ENCODE measurements at places on chromosomes 5 and 9. TPM values are rescaled to one million over a fixed set of nuclear protein-coding genes. Genes with fewer than 3 reads are reported as not detected.

The SH3TC2 gene
- not detected for total RNA-seq

The NEUROG1 gene
- not detected for total RNA-seq

The SHISAL2B gene
- not detected for total RNA-seq

The CCDC187 gene
- not detected for total RNA-seq

GRCh38 chr9:123003466-123003865, 30.0 kb upstream of the GPR21 start:
- no peak overlapping the region for H3K27ac ChIP-seq
- DNase-seq, result no peak
- H3K4me1 ChIP-seq, result no peaks in the 10 kb centered on the region
- peaks cover 6% of the 10 kb centered on the region for H3K36me3 ChIP-seq

GRCh38 chr9:109100543-109101201, 19.1 kb downstream of the TMEM245 start:
- H3K4me1 ChIP-seq, result peaks cover 76% of the 10 kb centered on the region
- peaks cover 10% of the 10 kb centered on the region for H3K36me3 ChIP-seq
- DNase-seq, result no peak

- no peak for DNase-seq
- H3K4me1 ChIP-seq, result peaks cover 20% of the 10 kb centered on the region
- no peaks in the 10 kb centered on the region for H3K27me3 ChIP-seq
- no peak overlapping the region for H3K27ac ChIP-seq
- no peak overlapping the region for H3K4me3 ChIP-seq
Measured at GRCh38 chr5:126755593-126755992, 21.3 kb upstream of the LMNB1 start.

GRCh38 chr5:160039810-160040470, 31.0 kb downstream of the TTC1 start:
- no peaks in the 10 kb centered on the region for H3K4me1 ChIP-seq
- no peak overlapping the region for H3K4me3 ChIP-seq
- no peak overlapping the region for H3K27ac ChIP-seq
- H3K27me3 ChIP-seq, result no peaks in the 10 kb centered on the region
- peaks cover 17% of the 10 kb centered on the region for H3K36me3 ChIP-seq

DNA sequence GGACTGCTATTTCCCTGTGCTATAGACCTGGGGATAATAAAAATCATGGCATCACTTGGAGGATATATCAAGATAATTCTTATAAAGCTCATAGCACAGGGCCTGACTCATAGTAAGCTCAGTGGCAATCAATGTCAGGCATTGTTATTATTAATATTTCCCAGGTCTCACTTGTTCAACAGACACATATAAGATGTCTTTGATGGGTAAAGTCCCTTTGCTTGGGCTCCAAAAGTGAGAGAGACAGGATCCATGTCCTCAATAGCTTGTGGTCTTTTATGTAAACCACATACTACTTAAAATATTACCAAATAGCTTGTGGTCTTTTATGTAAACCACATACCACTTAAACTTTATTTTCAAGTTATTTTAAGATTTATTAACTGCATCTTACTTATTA, 11.2 kb downstream of the SH3RF2 start:
- no peaks in the 10 kb centered on the region for H3K4me1 ChIP-seq
- no peak for DNase-seq
- no peaks in the 10 kb centered on the region for H3K36me3 ChIP-seq
- H3K4me3 ChIP-seq, result no peak overlapping the region
